Skeletal muscle cell (primary cell): ENCODE measurements at places on chromosomes 6 and 20.
A peak's percentile ranks its signal among the peaks of the same experiment; 100 is the strongest.

- no peak for DNase-seq
Measured at GRCh38 chr20:56163806-56164205, 84.7 kb upstream of the MC3R start.

DNA sequence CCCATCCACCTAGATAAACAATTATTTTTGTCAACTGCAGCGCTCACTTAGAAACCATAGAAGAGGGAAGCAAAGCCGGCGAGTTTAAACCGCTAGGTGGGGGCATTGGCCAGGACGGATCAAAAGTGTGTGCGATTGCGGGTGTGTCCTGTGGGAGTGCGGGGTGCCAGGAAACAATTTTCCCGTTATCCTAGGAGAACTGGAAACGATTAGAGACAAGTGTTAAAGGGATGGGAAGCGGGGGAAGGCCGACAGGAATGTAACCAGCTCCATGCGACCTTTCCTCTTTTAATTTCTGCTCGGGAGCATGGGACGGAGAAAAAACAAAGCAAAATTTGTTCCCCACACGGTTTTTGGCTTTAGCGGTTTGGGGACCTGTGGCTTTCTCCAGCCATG lies 2.8 kb upstream of the HTR1B start:
- no peak for DNase-seq

DNA sequence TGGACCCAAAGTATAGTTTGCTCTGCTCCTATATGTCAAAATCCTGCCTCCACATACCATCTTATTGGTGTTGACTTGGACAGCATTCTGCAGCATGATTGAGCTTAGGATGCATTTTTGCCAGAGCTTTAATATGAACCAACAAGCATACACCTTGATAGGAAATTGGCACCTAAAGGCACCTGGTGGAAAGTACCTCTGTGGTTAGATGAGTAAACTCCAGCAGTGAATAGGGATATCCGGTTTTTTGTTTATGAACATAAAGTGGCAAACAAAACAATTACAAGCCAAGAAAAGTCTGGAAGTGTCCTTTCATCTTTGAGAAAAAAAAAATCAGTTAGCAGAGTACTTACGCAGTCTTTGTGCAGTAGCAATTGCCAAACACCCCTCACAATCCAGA lies 6.2 kb upstream of the CYP24A1 start:
- DNase-seq, result no peak

DNA sequence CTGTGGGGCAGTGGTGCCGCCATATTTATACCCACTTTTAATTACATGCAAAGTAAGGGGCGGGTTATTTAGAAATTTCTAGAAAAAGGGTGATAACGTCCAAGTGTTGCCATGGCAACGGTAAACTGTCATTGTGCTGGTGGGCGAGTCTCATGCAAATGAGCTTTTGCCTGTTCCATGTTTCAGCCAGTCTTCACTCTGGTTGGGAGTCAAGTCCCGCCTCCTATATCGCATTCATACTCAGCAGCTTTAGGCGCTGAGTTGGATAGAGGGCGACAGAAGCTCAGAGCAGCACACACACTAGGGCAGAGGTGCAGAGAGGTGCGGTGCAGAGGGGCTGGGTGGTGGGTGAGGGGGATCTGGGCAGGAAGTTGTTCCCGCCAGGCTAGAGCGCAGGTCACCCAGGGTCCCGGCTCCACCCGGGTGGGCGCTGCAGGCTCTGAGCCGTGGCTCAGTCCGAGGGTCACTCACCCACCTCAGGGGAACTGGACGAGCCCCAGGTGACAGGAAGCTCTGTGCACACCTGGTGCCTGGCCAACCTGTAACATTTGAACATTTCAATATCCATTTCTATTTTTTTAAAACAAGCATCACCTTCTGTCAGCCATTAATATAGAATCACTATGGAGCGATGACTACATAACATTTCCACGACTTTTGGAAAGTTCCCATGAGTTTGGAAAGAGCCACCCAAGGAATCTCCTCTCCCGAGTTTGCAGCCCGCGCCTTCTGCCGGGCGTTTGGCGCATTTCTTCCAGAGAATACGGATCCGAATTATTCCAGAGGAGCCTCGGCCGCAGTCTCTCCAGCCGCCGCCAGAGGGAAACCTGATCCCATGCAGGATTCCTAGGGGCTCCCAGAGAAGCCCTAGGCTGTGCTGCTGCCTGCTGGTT lies 89.1 kb upstream of the PHACTR3 start:
- no peak for DNase-seq

DNA sequence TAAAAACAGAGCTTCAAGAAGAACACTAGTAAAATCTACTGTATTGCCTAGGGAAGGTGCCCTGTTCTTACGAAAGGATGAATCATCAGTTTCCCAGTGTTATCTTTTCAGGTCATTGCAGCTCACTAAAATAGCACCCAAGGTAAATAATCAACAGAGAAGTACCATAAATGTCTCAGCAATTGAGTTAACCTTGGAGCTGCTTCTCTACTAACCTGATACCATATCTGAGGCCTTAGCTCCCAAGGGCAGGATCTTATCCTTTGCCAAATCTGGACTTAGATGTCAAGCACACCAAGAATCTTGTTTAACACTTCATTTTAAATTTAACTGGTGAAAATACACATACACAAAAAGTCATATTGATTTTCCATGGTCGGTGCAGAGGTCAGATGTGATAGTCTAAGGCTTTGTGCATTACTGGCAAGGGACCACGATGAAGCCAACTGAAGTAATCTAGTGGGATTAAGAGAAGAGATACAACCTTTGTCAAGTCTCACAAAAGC lies 81.5 kb downstream of the EDN1 start:
- DNase-seq, result no peak

DNA sequence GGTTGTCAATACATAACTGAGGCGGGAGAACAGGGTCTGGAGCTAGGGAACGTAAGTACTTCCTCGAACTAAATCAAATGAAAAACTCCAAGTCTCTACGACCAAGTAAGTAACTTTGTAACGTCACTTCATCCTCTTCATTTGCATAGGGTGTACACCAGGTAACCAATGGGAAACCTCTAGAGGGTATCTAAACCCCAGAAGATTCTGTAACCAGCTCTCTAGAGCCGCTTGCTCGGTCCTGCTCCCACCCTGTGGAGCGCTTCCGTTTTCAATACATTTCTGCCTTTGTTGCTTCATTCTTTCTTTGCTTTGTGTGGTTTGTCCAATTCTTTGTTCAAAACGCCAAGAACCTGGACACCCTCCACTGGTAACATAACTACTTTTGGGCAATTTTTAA lies 133.5 kb upstream of the TMEM170B start:
- DNase-seq, result no peak

DNA sequence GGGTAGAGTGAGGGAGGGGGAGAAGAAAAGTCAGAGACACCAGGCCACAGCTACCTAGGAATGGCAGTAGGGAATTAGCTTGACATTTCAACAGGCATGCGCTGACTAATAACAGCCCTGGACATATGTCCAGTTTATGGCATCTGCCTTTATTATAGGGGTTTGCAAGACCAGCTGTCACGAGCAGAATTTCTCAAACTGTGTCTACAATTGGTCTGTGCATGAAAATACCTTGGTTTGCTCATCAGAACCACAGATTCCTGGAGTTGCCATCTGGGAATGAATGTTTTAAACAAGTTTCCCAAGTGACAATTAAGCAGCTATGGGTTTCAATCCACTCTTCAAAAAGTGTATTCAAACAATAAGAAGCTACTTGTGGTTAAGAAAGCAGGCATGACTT lies 110.3 kb upstream of the ENPP5 start:
- peak; percentile 38 for DNase-seq

- no peak for DNase-seq
Measured at GRCh38 chr6:158654960-158655489, 5.2 kb downstream of the SYTL3 start.

GRCh38 chr20:58038123-58038654 lies 190.3 kb downstream of the ANKRD60 start:
- DNase-seq, result no peak

- DNase-seq, result no peak
Measured at GRCh38 chr20:51091406-51092195, 68.7 kb upstream of the KCNG1 start.

GRCh38 chr6:125252891-125253290 lies 48.9 kb downstream of the HDDC2 start:
- DNase-seq, result no peak

DNA sequence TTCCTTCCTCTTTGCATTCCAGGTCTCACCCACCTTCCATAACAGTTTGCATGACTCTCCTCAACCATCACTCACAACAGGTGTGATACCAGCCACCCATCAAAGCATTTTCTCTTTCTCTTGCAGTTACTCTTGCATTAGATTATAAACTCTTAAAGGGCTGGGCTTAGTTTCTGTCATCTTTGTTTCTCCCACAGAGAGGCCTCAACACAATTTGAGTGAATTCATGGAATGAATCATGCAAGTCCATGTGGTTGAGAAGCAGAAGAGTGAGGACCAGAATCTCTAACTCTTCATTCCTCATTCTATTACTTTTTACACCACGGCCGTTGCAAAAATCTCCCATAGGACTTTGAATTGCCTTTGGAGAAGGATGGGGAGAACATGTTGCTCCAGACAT lies 31.4 kb downstream of the OGFRL1 start:
- DNase-seq, result no peak

- peak; percentile 46 for DNase-seq
Measured at GRCh38 chr20:1266167-1266973, at the start of gene SNPH. TSS of gene SNPH (plus strand) at chr20:1266294. CDS start at chr20:1296240, 29,946 bp downstream.

- DNase-seq, result no peak
Measured at GRCh38 chr6:135114355-135115145, 59.9 kb upstream of the HBS1L start.

GRCh38 chr6:56370561-56371211 lies 123.3 kb upstream of the COL21A1 start:
- peak; percentile 87 for DNase-seq
